ENCODE measurements at places on chromosomes 2 and 18.

DNA sequence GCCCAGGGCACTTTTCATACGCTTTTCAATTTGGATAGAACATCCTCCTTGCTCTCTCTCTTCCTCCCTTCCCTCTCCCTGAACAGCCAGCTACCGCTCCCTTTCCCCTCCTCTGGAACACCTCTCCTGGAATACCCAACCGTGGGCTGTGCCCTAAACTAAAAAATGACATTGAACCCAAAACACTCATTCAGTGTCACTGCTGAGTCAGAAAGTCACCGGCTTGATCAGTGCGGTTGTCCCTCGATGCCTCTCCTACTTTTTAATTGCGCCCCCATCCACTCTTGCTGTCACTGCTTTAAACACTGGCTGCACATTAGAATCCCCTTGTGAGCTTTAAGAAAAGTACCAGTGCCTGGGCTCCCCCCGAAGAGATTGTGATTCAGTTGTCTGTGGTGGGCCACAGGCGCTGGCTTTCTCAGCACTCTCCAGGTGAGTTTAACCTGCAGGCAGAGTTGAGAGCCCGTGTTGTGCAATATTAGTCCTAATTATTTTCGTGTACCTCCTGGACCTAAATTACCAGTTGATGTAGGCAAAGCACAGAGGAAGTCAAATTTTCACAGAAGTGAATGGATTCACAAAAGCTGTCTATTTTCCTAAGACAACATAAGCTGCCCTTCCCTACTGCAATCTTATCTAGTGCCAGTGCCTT is 302.0 kb downstream of the PRKCE start:
- DNase-seq, result no peak

- no peak for DNase-seq
Observed at GRCh38 chr2:16066261-16067036, 126.1 kb downstream of the MYCN start.

GRCh38 chr2:145108959-145109710 is 589.2 kb upstream of the ZEB2 start:
- no peak for DNase-seq

GRCh38 chr2:37838541-37839167 is 86.4 kb upstream of the RMDN2 start:
- DNase-seq, result no peak

- no peak for DNase-seq
Observed at GRCh38 chr18:48100651-48101165, 170.2 kb upstream of the SMAD2 start.

DNA sequence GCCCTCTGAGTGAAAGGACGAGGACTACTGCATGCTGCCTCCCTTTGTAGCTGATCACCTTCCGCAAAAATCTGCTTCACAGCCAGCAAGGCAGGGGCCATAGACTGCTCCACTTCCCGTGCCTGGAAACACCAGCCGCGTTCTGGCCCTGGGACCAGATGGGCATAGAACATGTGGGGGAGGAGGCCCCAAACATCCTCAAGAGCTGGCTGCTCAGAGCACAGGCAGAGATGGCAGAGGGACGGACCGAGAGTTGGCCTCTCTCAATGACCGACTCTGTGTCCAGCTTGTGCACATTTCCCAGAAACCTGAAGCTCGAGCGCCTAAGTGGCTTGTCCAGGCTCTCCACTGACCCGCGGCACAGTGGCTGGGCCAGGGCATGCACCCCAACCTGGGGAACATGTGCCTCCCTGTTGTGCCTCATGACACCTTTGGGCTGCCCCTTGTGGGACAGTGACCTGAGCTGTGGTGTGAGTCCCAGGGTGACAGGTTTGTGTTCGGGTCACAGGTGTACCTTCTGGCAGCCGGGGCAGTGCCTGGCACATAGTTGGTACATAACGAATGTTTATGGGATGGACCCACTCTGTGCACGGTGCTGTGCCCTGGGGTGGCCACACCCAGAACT is 9.1 kb downstream of the KCNF1 start:
- no peak for DNase-seq

GRCh38 chr18:21117409-21118131 is 6.0 kb upstream of the ROCK1 start:
- peak; percentile 78 for DNase-seq

- DNase-seq, result peak; percentile 6
Observed at GRCh38 chr2:240021488-240022104, 3.5 kb downstream of the NDUFA10 start.

DNA sequence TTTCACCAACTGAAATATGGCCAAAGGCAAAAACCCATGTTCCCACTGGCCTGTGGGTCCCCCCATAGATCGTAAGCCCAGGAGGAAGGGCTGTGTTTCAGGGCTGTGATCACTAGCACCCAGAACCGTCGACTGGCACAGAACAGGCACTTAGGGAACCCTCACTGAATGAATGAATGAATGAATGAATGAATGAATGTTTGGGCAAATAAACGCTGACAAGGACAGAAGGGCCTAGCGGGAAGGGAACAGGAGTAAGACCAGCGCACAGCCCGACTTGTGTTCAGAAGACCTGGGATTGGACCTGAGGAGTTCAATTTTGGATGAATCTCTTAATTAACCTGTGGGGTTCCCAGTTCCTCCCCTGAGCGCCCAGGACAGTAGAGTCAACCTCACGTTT is 76.2 kb downstream of the TPO start:
- DNase-seq, result no peak

DNA sequence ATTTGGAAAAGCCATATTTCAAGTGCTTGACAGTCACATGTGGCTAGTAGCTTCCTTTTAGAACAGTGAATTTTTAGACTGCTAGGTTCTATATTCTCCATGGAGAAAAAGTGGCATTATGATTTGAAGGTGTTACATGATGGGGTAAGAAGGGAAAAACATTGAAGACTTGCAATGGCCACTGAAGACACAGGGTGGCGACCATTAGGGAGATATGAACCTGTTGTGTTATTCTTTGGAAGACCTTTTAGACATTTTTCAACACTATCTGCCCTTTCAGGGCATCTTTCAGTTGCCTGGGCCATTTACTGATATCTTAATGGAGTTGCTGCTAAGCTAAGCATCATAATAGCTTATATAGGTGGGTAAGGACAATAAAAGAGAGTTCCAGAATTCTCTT is 1387.2 kb downstream of the SUCLG1 start:
- no peak for DNase-seq

GRCh38 chr2:188776634-188777033 is 197.5 kb upstream of the COL3A1 start:
- DNase-seq, result no peak

DNA sequence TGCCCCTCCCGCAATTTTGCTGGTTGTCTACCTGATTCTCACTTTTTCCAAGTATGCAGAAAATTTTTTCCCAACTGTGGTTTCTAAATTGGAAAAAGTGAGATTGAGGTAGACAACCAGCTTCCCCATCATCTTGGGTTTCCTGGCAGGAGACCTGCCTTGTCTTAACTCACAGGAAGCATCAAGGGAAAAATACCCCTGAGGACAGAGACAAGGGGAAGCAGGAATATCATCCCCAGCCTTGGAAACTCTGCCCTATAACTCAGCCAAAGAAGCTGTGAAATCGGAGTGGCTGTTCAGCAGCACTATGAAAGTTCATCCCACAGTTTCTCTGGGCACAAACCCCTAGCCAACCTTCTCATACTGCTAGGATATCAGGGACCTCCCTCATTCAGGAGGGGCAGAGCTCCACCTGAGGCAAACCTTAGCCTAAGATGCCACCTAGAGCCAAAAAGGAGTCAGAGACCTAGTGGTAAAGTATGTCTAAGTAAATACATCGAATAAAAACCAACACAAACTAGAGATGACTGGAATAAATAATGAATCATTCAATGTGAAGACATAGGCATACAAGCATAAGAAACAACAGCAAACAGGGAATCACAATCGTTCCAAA is 68.2 kb downstream of the ZSWIM2 start:
- no peak for DNase-seq

DNA sequence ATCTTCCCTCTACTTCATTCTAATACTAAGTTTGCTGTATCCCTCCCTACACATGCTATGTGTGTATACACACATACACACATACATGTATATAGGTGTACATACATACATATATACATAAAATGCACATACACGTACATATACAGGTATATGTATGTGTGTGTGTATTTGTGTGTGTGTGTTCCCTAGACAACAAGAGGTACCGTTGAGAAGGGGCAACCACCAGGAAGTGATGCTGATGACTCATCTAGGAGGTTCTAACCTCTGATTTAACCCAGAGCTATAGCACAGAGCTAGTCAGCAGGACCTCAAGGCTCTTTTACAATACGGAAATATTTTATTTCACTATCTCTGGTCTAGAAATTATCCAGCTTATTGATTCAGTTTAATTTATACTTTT is 139.2 kb downstream of the LAMA3 start:
- DNase-seq, result no peak

DNA sequence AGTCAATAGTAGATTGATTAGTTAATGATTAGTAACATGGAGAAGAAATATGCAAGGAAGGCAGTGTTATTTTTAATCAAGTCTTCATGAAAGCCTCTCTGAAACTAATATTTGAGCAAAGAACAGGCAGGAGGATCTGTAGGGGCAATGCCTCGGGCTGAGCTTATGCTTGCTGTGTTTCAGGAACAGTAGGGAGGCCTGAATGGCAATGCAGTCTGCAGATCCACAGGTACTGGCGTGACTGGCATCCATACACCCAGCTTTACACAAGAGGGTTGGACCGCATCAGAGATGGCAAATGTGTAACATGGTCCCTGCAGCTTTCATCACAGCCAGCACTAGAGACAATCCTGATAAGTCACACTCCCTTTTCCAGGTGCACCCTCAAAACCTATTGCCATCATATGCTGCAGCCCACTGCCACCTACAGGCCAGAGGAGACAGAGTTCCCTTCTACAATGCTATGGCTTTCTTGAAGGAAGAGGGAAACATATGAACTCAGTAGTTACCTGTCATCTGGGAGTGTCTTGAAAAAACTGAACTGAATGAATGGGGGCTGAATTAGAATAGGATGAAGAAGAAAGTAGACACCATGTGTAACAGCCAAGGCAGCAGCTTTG is 582.4 kb upstream of the RAB6C start:
- no peak for DNase-seq

DNA sequence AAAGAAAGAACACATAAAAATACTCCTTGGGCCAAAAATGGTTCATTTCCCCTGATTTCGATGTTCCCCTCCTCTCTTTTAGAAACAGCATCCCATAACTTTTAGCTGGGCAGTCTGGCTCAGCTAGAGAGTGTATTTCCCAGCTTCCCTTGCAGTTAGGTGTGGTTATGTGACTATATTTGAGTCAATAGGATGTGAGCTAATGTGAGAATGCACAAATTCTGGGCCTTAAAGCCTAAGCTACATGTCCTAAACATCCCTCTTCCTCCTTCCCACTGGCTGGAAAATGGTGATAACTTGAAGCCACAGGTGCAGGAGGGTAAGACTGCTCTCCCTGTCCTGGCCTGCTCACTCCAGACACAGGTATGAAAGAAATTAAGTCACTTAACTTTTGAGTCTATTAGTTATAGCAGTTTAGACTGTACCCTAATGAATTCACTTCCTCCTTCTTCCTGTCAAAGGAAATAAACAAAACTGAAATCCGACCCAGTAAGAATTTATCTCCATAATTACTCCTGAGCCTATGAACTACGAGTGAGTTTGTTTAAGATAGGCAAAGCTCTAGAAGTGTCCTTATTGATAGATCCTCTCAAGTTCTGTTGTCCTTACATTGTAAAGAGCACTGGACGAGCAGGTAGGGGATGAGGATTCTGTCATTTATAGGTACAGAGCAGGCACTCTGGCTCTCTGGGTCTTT is 177.6 kb downstream of the MTX2 start:
- no peak for DNase-seq

GRCh38 chr2:163407296-163407695 is 328.5 kb downstream of the FIGN start:
- DNase-seq, result no peak

- no peak for DNase-seq
Observed at GRCh38 chr2:240126731-240127130, 9.4 kb downstream of the COPS9 start.

GRCh38 chr2:21772624-21773023 is 648.9 kb downstream of the TDRD15 start:
- DNase-seq, result peak; percentile 35

GRCh38 chr2:2112416-2113105 is 218.5 kb downstream of the MYT1L start:
- DNase-seq, result no peak

DNA sequence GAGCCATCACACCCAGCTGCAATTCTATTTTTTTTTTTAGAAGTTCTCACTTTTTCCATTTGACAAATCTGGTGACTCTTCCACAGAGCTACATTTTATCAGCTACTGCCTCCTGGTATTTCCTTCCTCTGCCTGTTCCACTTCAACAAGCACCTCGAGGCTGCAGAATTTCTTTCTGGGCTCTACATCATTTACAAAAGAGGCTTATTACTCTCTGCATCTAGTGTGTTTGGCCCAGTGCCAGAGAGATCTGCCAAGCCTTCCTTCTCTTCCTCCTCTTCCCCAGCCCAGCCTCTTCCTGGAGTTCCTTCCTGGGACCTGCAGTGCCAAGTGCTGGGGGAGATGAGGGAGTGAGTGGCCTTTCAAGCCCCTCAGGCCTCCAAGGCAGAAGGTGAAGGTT is 119.6 kb upstream of the ITGA6 start:
- no peak for DNase-seq

DNA sequence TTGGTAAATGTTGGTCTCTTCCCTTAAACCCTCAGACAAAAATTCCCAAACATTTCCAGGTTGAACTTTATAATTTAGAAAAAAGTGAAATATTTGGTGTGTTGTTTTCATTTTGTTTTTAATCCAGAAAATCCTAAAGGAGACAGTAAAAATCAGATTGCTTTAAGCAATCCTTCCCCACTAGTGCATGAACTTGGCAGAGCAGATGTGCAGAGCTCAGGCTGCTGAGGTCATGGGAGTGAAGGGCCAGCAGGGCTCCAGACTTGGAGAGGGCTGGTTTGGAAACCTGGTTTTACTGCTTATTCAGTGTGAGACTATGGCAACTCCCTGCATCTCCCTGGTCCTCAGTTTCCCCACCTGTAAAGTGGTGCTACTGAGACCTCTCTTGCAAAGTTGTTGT is 66.7 kb upstream of the TEX51 start:
- DNase-seq, result no peak

Data from fibroblast of skin of left biceps (primary cell).